ENCODE measurements at places on chromosomes 4 and X. TPM values are rescaled to one million over a fixed set of nuclear protein-coding genes. Genes with fewer than 3 reads are reported as not detected.

The SPANXN3 gene
- total RNA-seq = not detected

The ARHGAP36 gene
- not detected for total RNA-seq

The PPP2R2C gene
- total RNA-seq = 0.24 TPM

The CSAG1 gene
- not detected for total RNA-seq

The FDCSP gene
- total RNA-seq = not detected

The P2RY4 gene
- total RNA-seq = 0.26 TPM

The SSX4 gene
- total RNA-seq = not detected

The HMGN5 gene
- total RNA-seq = 2.7 TPM

The PLP1 gene
- total RNA-seq = not detected

The SPANXD gene
- 0.17 TPM for total RNA-seq

The STOX2 gene
- total RNA-seq = 15.5 TPM

The RNF150 gene
- total RNA-seq = 5.0 TPM

The CXorf49 gene
- not detected for total RNA-seq

The PTTG2 gene
- not detected for total RNA-seq

The SYNPO2 gene
- 11.2 TPM for total RNA-seq

The TIMM8A gene
- total RNA-seq = 22.5 TPM

All from mammary epithelial cell (primary cell).